ENCODE measurements at places on chromosomes 1 and 21.

DNA sequence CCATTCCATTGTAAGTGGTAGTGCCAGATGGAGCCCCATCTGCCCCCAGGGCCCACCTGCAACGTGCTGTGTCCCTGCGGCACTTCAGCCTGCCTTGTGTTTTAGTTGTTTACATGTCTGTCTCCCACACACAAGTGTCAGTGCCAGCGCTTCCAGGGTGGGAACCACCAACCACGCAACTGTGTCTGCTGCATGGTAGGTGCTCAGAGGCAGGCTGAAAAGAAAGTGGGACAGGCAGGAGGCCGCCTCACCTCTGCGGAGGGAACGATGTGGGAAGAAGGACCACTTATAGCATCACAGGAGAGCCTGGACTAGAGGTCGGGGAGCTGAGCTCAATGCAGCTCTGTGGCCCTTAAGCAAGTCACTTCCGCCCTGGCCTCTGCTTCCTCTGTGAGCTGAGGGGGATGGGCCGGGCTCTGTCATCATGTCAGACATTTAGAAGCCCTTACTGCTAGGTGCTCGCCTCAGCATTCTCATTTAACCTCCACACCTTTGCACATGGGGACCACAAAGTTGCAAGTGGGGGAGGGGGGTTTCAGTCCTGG lies 17.9 kb downstream of the SLC9A1 start:
- DNase-seq: peak; percentile 44

GRCh38 chr1:167158813-167159275 lies 61.8 kb upstream of the POU2F1 start:
- no peak for DNase-seq

GRCh38 chr1:15151377-15151806 lies 2.2 kb upstream of the TMEM51 start:
- no peak for DNase-seq

DNA sequence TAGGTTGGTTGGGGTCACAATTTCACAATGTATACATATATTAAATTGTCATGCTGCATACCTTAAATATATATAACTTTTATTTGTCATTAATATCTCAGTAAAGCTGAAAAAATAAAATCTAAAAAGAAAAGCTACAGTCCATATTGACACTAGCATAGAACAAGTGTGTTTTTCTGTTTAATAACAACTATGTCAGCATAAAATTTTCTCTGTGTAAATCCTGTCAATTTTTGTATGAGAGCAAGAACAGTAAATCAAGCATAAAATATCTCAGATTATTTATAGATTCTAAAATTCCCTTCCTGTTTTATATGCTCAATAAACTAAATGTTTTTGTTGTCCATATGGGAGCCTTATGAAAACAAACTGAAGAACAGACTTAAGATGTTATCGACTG lies 739.2 kb downstream of the MRPL39 start:
- DNase-seq: no peak

DNA sequence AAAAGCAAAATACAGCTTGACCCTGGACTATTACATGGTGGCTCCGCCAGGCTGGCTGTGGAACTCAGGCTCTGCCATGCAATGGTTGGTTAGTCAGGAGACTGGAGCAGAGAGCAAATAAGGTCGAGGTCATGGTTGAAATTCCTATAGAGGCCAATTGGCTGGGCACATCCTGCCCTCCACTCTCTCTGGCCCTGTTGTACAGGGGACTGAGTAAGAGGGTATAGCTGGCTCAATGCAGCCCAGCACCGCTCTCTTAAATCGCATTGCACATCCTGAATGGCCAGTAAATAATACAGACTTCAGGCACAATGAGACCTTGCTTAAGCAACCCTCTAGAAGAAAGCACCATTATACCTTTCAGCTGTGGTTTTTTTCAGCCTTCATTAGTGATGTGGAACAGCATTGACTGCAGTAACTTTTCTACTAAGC lies 59.3 kb upstream of the PPP2R5A start:
- DNase-seq: peak; percentile 19

DNA sequence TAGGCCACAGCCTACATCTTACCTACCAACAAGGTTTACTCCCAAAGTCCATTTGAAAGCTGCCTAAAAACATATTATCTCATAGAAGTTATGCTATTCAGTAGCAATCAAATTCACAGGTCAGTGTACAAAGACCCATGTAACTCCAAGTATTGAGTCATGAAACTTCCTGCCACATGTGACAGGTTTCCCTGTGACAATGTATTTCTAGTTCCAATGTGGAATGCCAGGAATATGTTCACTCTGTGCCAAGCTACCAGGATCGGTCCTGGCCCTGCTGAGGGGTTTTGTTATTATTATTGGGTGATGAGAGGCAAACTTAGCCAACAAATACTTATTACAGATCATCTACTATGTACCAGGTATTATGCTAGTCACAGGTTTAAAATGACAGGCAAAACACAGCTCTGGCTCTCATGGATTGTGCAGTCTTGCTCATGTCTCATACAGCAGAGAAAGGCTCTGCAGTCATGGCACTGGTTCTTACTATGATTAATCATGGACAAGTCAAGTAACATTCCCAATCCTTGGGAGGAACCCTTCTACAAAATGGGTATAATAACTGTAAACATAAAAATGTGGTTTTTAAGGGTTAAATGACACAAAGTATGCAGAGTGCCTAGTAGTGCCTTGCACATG lies 22.5 kb downstream of the DPH5 start:
- no peak for DNase-seq

DNA sequence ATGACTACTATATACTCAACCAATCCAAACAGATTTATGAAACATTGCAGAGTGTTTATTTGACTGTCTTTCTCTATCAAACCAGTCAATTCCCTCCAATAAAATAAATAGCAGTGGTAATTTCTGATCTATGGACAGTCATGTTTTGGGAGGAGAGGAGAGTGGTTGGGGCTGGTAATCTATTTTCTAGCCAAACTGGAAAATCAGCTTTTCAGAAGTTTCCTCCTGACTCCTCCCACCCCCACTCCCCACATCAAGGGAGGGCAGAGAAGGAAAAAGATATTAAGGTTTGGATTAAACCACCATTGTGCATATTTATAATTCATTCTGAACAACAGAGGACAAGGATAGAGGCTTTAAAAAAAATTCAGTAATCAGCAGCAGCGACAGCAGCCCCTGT lies 69.4 kb upstream of the SOX13 start:
- DNase-seq: no peak

DNA sequence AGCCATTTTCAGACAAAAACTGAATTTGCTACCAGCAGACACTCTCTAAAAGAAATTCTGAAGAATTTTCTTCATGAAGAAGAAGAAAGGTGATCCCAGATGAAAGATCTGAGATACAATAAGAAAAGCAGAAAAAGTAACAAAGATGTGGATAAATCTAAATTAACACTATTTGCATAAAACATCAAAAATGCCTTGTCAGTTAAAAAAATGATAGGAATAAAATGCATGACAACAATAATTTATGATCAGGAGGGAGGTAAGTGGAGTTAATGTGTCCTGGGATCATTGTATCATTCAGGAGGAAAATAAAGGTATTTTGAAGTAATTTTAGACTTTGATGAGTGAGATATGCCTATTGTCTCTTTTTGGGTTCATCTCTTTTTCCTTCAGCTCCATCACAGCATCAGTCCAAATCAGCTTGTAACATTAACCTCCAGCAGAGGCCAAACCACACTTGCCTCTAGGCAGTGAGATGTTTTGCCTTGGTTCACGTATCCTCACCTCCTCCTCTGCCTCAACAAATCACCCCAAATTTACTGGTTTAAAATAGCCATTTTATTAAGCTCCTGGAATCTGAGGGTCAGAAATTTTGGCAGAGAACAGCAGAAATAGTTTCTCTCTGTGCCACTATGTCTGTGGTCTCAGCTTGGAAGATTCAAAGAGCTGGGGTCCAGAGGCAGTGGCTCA lies 76.9 kb upstream of the HIVEP3 start:
- DNase-seq: no peak

DNA sequence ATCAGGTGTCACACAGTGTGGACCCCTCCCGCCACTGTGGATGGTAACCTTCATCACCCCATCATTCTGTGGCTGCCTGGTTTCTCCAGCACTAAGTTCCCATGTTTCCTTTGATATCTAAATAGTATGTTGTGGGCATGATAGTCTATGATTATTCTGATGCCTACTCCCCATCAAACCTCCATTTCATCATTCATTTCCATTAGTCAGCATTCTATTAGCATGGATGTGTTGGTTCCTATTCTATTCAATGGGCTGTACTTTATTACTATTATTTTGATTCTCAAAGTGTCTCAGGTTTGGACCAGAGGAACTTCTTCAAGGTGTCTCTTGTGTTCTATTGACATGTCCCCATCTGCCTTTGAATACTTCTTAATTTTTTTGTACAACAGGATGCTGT lies 112.0 kb downstream of the DISC1 start:
- DNase-seq: no peak

DNA sequence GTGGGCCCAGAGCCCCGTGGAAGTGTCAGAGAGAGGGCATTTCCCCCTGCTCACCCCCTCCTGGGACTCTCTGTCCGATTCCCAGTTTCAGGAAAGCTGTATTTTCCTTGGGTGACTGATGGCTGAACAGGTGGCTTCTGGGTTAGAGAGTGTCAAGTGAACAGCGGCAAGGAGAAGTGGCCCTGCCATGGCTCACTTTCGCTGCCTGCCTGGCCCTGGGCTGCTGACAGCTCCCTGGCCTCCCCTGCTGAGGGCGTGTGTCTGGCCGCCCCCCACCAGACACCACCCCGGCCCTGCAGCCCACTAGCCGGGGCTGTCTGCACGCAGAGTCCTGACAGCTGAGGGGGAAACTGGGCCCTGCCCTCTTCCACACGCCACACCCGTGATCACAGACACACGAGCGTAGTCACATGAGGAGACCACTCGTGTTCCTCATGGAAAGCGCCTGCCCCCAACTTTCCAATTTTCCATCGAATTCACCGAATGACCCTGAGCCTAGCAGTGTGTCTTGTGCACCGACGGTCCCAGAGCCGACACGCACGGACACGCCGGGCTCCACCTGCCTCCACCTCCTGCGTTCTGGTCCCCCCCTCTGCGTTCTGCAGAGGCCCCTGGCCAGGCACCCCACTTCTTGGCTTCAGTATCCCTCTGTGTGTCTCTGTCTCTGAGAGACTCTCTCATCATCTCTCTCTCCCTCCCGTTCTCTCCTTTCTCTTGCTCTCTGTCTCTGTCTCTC lies 60.6 kb upstream of the CASZ1 start:
- no peak for DNase-seq

- no peak for DNase-seq
These were observed 19.4 kb downstream of the VPS13D start for GRCh38 chr1:12249181-12249580.

- no peak for DNase-seq
These were observed 18.8 kb downstream of the CEP350 start for GRCh38 chr1:179973198-179974110.

GRCh38 chr1:6918925-6919511 lies 133.8 kb downstream of the CAMTA1 start:
- no peak for DNase-seq

DNA sequence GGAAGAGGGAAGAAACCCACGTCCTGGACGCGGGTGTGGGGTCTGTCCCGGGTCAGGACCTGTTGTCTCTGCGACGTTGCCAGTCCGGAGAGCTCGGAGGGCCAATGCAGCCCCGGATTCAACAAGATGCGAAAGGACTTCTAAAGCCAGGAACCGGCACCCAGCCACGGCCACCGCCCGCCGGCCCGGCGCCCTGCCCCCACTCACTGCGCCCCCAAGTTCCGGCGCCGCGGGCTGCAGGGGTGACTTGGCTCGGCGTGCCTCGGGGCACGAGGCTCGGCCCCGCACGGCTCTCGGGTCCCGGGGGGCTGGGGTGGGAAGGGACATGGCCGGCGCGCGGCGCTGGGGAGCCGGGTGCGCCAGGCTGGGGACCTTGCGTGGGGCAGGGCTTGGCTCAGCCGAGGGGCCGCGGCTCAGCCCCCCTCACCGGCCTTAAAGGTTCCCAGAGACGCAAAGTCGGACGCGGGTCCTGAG lies 51.8 kb upstream of the H6PD start:
- no peak for DNase-seq

GRCh38 chr1:160489513-160490261 lies 33.4 kb downstream of the SLAMF6 start:
- DNase-seq: peak; percentile 87

DNA sequence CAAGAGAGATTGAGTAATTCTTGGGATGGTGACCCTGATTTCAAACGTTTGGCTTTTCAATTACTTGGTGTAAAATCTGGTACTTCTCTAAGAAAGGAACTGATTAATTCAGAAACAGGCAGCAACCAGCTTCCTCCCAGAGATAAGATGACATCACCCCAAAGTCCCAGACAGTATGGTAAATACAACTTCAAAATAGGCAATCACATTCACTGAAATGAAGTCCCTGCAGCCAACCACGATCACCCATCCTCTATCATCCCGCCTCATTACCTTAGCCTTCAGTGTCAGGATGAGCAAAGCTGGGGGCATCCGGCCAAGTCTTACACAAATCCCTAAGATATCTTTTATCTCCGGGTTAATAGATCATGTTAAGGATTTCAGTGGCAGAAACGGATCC lies 26.4 kb upstream of the RUNX1 start:
- DNase-seq: no peak

- DNase-seq: peak; percentile 23
These were observed 22.2 kb downstream of the SLC2A1 start for GRCh38 chr1:42936309-42937078.

GRCh38 chr1:9394010-9394409 lies 101.3 kb downstream of the SPSB1 start:
- DNase-seq: no peak

- no peak for DNase-seq
These were observed 49.6 kb downstream of the CD58 start for GRCh38 chr1:116521186-116521585.

DNA sequence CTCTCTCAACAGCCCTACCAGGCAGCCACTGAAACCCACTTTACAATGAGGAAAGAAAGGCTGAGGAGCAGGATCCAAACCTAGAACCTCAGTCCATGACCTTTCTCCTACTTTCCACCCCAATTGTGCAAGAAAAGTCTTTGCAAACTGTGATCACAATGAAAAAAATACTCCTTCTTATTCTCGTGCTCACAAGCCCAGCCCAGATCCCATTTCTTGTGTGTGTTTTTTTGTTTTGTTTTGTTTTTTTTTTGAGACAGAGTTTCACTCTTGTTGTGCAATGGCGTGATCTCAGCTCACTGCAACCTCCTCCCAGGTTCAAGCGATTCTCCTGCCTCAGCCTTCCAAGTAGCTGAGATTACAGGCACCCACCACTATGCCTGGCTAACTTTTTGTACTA lies 97.7 kb downstream of the CRYAA start:
- DNase-seq: no peak

DNA sequence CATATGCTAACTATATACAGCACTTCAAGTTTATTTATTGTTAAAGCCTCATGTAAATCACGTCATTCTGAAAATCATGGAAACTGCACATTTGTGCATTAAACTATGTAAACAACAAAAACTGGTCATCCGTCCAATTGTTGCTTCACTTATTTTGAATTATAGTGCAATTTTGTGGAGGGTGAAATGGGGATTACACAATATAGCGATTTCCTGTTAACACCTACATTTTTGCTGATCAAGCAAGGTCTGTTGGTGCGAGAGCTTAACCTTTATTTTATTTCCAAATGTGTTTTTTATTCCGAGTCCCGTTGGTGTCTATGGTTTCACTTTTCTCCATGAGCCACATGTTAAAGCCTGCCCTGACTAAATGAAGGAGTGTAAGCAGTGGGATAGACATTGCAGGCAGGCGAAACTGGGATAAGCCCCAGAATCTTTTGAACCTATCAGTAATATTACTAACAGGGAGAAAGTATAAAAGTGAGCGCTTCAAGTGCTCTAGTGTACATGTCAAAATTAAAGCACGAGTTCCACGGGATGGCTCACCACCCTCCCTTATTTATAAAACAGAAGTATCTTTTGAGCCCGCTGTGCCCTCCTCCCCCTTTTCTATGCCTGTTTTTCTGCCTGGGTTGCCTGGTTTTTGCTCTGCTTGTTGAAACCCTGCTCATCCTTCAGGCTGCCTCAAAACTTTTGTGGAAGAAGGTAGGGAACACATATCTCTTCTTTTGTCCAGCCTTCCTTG lies 120.7 kb downstream of the NFIA start:
- DNase-seq: no peak

All from NAMALWA (cell line).